ENCODE measurements at places on chromosomes 6 and 20.

DNA sequence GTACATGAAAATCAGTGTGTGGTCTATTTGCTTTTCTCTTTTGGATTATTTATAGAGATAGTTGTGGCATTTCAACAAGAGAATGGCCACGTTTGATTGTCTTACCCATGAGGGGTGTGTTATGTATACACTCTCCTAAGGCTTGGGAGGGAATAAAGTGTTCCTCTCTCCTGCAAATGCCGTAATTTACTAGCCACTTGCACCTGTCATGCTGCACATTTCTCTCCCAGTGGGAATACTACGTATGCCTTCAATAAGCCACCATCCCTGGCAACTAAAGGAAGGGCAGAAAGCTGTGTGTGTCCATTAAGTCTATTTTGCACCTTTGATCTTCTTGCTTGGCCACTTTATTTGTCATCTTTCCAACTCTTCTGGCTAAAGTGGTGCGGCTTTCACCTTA, 541.2 kb downstream of the QKI start:
- DNase-seq, result no peak

- no peak for DNase-seq
Observed at GRCh38 chr6:89950879-89951391, 56.7 kb downstream of the GJA10 start.

GRCh38 chr6:113731541-113731940, 125.6 kb upstream of the MARCKS start:
- DNase-seq, result no peak

- no peak for DNase-seq
Observed at GRCh38 chr6:28768187-28768913, 155.4 kb downstream of the TRIM27 start.

- DNase-seq, result no peak
Observed at GRCh38 chr6:156816505-156816904, 39.3 kb downstream of the ARID1B start.

DNA sequence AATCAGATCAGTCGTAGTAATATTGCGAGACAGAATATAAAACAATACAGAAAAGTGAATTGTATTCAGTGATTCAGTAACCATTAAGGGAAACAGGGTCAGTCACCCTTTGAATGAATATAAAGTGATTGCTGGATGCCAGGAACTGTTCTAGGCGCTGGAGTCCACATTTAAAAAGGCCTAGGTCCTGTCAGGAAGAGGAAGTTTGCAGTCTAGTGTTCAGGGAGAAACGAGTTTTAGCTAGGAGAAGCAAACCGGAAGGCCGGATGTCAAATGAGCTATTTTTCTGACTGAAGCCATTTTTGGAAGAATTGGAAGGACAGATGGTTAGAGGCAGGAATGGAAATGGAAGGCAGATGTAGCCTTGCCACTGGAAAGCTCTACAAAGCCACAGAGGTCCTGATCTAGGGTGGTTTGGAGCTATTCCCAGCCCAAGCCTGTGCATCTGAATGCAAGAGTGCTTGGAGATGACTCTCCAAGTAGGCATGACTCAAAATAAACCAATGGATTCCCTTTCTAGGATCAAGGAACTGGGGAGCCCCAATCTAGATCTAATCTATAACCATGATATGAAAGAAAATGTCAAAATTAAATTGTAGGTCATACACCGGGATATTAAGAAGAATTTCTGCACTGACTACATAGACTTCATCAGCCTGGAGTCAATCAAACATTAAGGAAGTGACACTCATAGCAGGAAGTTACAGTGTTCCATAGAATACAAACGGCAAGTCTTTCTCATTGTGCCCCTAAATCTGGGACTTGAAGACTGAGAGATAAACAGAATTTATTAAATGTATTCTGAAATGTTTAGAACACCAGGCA, 36.8 kb upstream of the CDKAL1 start:
- no peak for DNase-seq

GRCh38 chr20:52937591-52938100, 34.5 kb upstream of the TSHZ2 start:
- no peak for DNase-seq

GRCh38 chr20:32231245-32231644, 23.6 kb downstream of the POFUT1 start:
- no peak for DNase-seq

- DNase-seq, result no peak
Observed at GRCh38 chr6:13194852-13195251, 133.5 kb downstream of the TBC1D7 start.

- no peak for DNase-seq
Observed at GRCh38 chr6:72032086-72032485, 145.7 kb downstream of the RIMS1 start.

- no peak for DNase-seq
Observed at GRCh38 chr6:161254464-161255253, 19.2 kb downstream of the AGPAT4 start.

DNA sequence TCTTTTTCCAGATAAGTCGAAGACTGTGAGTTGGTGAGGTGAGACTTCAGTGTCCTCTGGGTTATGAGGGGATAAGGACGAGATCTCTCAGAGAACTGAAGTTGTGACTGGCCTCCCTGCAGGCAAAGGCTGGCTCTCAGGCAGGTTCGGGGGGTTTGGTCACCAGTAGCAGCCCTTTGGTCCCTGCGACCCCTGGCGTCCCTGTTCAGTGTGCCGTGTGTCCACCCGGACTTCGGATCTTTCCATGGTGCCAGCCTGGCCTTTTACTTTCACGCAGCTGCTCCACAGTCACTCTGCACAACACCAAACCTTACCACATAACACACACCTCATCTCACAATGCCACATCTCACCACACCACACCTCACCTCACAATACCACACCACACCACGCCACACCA, 131.9 kb downstream of the ERMARD start:
- no peak for DNase-seq

DNA sequence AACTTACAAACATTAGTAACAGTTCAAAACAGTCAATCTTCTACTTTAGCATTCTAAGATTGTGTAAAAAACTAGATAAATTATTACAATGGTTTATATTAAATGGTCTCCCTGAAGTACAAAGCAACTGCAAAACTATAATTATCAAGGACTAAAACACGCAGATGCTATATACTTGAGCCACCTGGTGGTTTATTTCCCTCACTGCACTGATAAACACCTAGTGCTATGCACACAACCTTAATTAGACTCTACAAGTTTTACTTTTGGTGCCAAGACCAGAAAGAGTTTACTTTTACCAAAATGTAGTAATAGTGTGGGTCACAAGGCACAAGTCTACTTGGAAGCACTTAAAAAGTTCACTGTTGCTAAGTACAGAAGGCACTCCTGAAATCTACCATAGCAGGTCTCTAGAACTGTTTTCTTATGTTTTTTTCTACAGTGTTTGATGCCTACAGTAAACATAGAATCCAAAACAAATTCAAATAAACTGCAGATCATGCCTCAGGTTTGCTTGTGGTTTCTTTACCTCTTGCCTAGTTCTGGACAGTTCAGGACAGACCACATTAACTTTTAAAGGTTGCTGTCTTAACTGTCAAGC, 49.2 kb downstream of the GMDS start:
- DNase-seq, result no peak

DNA sequence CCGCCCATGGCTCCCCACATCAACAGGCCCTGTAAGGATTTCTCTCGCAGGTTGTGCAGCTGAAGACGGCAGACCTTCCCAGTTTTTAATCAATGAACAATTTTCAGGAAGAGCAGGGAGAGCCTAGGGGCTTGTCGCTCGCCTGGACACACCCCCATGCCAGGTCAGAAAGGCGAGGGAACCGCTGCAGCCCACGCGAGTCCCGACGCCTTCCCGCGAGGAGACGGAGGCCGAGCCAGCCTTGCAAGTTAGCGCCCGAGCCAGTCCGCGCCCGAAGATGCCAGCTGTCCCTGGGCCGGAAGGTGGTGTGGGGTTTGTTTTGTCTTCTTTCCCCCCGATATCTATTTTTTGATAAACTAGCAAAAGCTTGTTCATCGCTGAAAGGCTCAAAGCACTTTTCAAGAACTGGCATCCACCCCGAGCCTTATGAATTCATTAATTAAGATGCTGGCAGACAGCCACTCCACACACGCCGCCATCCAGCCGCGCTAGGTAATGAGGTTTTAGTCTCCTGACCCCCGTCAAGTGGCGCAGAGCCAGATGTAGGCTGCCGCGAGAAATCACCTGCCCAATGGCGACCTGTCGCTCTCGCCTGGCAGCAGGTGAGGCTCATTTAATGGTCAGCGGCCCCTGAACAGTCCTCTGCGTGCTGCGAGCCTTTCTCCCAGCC, 6.6 kb downstream of the CCDC167 start:
- DNase-seq, result no peak

DNA sequence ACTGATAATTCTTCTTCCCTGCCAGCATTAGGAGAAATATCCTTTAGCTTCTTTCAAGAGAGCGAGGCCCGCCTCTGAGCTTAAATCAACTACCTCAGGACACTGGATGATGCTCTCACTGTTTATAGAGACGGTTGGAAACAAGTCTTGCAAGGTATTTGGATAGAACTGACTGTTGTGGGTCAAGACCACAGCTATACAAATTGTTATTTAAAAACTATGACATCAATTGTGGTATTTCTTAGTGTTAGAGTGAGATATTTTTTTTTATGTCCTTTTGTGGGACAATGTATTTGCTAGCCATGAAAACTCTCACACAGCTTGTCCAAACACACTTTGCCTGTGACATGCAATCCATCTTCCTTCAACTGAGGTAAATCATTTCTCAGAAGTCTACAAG, 136.3 kb upstream of the PHACTR1 start:
- no peak for DNase-seq

DNA sequence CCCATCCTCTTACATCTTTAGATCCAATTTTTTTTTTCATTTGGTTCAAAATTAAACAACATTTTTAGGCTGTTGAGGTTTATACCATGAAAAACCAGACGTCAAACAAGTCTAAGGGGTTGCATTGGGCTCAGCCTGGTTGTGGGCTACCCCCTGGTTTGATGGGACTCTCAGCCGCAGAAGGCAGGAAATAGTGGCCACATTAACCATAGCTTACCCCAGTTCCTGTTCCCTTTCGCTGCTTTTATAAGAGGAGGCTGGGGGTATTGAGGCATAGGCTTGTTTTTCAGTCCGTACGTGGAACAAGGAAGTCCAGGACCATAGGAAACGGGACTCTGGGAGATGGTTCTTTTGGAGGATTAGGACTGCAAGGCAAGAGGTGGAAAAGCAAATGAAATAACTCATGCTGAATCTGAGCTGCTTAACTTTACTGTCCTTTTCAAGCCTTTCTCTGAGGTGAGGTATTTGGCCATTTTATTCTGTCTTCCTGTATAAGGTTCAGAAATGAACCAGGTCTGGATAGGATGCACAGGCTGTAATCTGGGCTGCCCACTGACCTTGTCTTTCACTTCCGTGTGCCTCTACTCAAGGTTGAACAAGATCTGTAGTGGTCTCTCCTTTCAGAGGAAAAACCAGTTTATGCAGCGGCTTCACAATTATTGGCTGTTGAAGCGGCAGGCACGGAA, 7.7 kb downstream of the BRPF3 start:
- no peak for DNase-seq

- no peak for DNase-seq
Observed at GRCh38 chr6:36020154-36020553, 4.3 kb downstream of the SLC26A8 start.

GRCh38 chr20:60465993-60466686, 507.9 kb downstream of the CDH26 start:
- DNase-seq, result no peak

DNA sequence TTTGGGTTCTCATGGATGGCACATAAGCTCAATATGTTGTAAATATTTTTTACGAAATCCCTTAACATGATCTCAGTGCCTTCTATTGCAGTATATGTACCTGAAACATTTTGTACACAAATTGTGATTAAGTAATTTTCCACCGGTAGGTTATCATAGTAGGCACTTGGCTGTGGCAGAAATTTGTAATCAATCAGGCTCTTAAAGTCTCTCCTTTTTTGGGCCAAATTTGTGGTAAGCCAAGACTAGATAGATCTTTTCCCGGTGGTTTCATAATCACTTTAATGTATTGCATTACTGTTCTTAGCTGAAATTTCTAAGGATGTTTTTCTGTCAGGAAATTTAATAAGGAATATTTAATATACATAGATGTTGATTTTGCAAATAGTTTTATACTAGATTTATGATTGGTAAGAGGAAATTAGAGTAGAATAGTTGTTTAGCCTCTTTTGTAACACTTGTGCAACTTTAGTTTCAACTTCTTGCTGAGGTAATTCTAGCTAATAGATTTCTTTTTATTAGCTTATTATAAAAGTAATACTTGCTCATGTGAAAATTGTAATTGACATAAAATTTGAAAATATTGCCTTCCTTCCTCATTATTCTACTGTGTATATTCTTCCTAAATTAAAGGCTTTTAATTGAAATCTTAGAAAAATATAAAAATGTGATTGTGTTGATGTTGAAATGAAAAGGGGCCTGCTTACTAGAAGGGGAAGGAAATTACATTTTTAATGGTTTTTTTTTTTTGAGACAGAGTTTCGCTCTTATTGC, 3.2 kb downstream of the PCMT1 start:
- DNase-seq, result no peak

DNA sequence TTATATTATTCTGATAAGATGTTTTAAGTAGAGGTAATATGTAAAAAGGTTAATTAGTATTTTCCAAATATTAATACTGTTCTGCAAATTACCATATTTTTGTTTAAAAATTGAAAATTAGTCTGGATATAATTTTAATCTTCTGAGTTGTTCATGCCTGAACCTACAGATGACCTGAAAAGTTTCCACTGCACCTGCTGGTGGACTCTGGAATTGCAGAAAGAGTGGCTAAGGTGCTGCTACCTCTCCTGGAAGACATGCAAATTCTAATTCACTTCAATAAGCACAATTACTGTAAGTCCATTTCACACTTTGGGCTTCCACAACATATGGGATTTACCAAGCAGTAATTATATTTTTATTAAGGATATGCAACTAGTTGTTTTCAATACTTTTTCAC, 77.7 kb upstream of the OLIG3 start:
- DNase-seq, result no peak

- DNase-seq, result no peak
Observed at GRCh38 chr6:18246205-18246604, 18.1 kb downstream of the DEK start.

- no peak for DNase-seq
Observed at GRCh38 chr6:50666089-50666488, 47.2 kb upstream of the TFAP2D start.

DNA sequence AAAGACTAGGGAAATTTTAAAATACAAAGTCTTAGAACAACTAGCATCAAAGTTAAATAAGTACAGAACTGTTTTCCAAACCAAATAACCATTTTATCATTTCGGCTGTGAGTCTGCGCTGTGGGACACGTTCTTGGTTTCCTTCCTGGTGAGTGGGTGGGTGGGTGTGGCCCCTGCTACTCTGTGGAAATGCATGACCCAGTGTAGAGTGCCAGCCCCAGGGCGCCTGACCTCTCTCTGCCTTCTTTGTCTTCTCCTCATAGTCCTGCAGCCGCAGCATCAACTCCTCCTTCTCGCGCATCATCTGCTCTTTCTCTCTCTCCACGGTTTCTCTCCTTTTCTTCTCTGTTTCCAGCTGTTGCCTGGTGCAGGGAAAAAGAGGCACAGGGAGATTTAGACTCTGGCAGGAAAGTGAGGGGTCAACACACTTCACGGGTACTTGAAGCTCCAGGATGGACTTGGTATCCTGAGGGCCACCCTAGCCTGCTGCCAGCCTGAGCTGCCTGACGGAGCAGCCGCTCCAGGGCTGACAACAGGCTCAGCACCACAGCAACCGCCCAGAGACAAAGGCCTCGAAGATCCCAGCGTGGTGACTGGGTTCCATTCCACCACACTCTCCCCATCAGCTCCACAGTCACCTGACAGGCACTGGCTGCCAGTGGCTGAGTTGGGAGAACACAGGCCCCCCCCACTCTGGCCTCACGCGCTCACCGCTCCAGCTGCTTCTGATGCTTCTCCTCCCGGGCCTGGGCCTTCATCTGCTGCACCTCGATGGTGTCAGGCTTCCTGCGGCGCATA, 48.4 kb downstream of the EZR start:
- DNase-seq, result peak; percentile 57

- no peak for DNase-seq
Observed at GRCh38 chr20:54256202-54256601, 48.3 kb downstream of the PFDN4 start.

All from sigmoid colon (tissue), 7 donors.